ENCODE measurements at places on chromosomes 4 and X.
A peak's percentile ranks its signal among the peaks of the same experiment; 100 is the strongest.

- DNase-seq: peak; percentile 90
Observed at GRCh38 chr4:145936997-145937901, 1.4 kb downstream of the ZNF827 start.

DNA sequence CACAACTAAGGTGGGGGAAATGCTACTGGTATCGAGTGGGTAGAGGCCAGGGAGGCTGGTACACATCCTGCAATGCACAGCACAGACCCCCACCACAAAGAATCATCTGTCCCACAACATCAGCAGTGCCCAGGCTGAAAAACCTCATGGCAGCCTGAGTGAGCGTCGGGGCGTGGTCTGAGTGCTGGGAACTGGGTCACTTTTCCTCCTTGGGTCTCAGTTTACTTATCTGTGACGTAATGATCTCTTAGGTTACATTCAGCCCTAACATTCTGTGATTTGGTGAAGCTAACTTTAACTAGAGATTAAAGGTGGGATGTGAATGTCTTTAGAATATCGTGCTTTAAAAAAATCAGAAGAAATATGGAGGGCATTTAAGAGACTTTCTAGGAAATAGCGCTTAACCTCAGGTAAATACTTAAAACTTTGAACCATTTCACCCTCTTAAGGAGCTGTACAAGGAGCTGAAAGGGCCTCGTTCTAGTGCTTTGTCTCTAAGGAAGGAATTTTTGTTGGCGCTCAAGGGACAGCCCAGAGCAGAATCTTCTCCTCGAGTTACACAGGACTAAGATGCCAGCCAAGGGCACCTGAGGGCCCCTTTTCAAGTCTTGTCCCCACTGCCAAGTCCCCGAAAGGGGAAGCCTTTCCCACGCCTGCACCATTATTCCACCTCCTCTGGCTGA lies 18.1 kb upstream of the TRIM2 start:
- DNase-seq: no peak

DNA sequence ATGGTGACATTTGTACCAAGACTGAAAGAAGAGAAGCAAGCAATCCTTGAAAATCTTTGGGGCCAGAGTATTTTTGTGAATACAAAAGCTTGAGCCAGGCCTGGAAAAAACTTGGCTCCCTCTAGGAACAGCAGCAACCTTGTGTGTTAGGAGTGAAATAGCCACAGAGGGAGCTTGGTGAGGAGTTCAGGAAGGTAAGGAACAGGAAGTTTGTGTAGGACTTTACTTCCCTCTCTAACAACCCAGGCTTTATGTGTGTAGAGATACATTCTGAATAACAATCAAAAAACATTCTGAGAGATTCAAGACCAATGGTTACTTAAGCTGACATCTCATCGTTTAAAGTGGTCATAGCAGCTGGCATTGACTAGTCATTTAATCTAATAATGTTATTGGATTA lies 668.5 kb downstream of the PCDH18 start:
- DNase-seq: peak; percentile 48

DNA sequence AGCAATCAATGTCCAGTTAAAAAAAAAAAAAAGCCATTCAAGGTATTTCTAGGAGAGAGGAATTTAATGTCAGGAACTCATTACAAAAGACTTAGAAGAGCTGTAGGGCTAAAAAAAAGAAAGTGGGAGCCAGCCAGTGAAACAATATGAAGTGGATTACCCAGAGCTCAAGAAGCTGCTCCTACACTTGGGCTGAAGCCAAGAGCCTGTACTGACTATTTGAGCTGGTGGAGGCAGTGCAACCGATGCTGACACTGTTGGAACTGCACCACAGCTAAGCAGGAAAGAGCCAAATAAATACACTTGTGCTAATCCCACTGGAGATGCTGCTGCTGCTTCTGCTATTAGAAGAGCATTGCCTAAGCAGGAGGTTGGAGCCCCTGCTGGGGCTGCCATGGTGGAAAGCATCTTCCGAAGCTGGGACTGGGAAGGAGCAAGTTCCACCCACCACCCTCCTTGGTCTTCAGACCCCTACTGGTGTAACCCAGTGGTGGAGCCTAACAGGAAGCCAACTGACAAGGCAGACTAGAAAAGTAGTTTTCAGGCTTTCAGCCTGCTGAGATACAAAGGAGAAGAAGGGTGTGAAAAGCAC lies 65.4 kb downstream of the CXXC4 start:
- DNase-seq: peak; percentile 43

DNA sequence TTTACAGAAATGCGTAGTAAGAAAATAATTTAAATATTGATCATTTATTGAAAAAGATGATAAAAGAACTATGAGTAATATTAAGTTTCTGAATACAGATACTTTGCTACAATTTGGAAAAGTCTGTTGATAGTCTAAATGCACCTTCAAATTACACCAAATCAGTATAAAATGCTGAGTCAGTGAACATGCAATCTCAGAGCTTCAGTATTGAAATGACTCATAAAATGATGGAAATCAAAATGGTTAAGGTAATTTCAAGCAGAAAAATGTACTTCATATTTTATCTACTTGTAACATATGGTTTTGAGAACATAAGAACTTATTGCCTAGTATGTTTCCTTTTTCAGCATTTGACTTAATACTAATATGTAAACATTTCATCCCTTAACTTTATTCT lies 448.2 kb downstream of the PCDH10 start:
- DNase-seq: no peak

DNA sequence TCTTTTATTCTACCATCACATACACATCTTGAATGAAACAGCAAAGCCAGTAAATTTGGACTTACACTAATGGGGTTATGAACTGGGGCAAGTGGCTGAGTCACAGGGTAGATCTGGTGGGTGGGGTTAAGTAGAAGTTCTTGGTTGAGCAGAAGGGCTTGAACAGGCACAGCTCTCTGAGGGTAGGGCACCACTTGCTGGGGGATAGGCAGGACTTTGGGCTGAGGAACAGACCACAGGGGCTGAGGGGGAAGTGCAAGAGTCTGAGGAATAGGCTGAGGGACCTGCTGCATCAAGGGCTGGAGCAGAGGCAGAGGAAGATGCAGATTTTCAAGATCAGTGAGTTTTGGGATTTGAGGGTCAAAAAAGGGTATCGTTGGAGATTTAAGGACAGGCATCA lies 8.3 kb downstream of the CSN2 start:
- no peak for DNase-seq

GRCh38 chrX:131199091-131199490 lies 90.0 kb downstream of the IGSF1 start:
- DNase-seq: no peak

Measured in muscle of leg (tissue), 16 donors.